AG04450 (cell line): ENCODE measurements at places on chromosomes 5 and 9. TPM values are rescaled to one million over a fixed set of nuclear protein-coding genes. Genes with fewer than 3 reads are reported as not detected.
A peak's percentile ranks its signal among the peaks of the same experiment; 100 is the strongest.

The GABRA1 gene
- not detected in 2 replicates for polyA plus RNA-seq

- peak; percentile 91 for DNase-seq
Observed at GRCh38 chr5:53249529-53250200, 140.1 kb upstream of the MOCS2 start.

DNA sequence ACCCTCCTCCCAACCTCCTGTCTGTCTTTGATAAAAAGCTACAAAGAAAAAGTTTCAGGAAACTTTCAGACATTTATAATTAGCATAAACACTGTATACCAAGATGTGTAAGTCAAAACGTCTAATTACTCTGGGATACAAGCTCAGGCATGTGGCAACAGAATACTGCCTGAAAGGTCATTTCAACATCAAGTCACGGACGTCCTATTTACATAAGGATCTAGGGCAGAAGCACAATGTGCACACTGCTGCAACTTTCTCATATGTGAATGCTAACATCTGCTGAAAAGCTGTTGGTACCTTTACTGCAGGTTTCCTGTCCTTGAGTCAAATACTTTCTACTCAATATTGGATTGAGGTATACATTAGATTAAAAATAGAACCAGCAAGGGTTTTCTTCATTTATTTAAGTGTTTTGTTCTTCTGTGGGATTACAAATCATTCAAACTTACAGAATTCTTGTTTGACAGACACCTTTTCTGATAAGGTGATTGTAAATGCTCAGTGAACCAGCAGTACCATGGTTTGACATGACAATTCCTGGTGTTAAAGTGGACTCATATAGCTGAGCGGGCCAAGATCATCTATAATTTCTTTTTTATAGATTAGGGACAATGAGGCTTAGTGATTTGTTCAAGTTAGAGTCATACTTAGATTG is 36.8 kb downstream of the ELL2 start:
- DNase-seq: no peak

The FBXL17 gene
- 7.9 and 9.4 TPM in 2 replicates for polyA plus RNA-seq

The SLC45A2 gene
- polyA plus RNA-seq: not detected in 2 replicates

The SYNPO gene
- polyA plus RNA-seq: 10.1 and 12.7 TPM in 2 replicates

GRCh38 chr5:160349249-160349934 is 21.0 kb downstream of the C1QTNF2 start:
- no peak for DNase-seq

GRCh38 chr9:27495480-27496134 is 28.5 kb upstream of the IFNK start:
- no peak for DNase-seq

DNA sequence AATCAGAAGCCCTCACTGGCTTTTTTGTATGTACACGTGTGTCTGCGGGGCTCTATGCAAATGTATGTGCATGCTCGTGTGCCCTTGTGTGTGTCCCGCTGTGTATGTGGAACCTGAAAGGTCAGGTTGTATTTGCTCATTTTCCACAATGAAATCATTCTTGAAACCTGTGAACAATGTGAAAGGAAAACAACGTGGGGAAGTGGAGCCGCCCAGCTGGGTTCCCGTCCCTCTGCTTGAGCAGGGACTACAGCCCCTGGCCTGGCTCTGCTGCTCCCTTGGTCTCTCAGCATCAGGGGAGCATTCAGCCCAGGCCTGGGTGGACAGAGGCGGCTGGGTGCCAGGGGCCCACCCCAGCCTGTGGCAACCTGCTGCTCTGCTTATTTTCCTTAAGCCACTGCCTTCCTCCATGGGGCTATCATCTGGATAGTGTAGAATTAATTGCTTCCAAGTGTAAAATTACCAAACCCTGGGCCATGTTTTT is 3.0 kb downstream of the ECSCR start:
- DNase-seq: no peak

DNA sequence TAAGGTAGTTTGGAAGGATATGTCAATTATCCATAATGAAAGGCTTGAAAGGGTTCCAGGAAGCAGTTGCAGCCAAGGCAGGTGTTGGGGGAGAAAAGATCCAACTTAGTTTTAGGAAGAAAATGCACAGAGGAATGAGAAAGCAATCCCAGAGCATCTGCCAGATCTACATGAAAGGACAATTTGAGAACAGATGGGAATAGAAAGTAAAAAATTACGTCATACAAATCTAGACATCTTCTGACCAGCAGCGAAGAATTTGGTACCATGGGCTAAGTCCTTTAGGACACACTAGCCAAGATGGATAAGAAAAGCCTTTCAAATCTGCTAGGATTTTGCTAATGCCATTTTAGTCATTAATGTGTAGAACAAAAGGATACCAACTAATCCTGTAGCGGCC is 244.1 kb upstream of the PRR16 start:
- no peak for DNase-seq

DNA sequence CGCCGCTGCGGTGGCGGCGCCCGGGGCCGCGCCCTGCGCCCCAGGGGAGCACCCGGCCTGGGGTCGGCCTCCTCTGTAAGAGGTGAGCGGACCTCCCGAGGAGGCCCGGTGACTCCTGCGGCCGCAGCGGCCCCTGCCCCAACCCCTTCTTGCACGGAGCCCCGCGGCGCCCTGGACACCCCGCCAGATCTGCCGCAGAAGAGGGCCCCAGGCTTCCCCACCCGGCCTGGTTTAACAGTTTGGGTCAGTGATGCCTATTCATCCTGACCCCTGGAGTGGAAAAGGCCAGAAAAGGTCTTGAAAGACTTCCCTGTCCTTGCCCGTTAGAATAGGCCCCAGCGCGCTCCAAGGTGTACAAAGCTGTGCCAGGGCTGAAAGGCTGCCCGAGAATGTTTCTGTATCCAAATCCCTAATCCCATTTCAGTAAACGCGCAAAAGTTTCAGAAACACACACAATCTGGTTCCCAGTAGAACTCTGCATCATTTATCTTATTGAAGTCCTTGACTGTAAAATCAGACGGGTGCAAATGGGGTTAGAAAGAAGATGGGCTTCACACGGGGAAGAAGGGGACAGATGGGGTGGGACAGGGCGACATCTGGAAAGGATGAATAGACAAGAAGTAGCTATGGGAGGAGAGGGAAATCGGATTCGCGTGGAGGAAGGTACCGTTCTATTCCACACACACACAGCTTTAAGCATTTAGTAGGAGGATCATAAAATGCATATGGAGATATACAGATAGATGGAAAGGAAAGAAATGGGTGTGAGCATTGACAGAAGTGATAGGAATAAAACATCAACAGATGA is 1.1 kb upstream of the SSBP2 start:
- DNase-seq: no peak

The SCGB3A2 gene
- polyA plus RNA-seq: not detected in 2 replicates

GRCh38 chr5:162047279-162047678 is 20.3 kb upstream of the GABRG2 start:
- DNase-seq: no peak

- DNase-seq: no peak
Observed at GRCh38 chr9:136898483-136899100, 12.3 kb downstream of the TRAF2 start.

DNA sequence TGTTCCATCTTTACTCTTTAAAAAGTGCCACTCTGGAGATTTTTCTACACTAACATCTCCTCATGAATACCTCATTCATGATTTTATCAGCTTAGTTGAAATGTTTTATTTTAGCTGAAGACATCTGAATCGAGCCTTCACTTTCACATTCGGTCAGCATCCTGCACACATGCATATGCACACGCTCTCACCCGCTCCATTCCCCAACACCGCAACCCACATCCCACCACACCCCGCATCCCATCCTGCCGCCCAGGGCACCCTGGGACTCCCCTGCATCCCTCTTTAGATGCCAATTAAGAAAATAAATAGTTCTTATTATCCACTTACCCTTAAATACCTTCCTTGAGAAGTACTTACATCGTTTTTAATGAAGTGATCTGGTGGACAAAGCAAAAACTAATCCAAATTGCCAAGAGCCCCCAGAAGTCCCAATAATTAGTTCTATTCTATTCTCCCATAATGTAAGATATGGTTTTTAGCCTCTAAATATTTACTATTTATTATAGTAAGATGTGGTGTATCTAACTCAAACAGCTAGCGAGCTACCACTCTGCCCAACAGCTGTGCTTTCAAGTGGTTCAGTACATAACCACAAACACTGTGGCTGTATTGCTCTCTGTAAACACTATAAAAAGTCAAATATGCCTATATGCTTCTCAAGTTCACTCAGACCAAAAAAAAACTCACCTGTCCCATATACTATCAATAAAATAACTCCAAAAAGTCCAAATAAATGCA is 38.2 kb downstream of the GZMK start:
- DNase-seq: no peak

GRCh38 chr9:99567436-99567835 is 254.2 kb upstream of the NR4A3 start:
- no peak for DNase-seq

The KCNT1 gene
- polyA plus RNA-seq: not detected in 2 replicates

DNA sequence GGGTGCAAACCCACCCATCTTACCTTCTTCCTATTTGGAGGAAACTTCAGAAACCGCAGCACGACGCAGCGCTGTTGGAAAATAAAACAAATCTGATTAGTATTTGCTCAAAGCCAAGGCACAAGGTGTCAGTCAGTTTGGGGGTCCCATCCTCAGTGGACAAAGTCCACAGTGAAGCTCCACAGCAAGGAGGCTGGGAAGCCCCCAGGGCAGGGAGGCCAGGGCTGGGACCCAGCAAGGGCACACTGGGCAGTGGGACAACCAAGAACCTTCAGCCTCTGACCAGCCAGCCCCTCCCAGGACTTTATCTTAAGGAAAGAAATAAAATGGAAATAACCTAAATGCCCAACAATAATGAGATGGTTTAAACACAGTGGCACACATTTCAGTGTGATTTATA is 11.3 kb downstream of the IPPK start:
- no peak for DNase-seq

GRCh38 chr9:121581786-121582600 is 69.4 kb upstream of the DAB2IP start:
- no peak for DNase-seq

- no peak for DNase-seq
Observed at GRCh38 chr5:27341342-27341741, 303.0 kb upstream of the CDH9 start.

GRCh38 chr5:116572350-116573278 is 2.0 kb downstream of the SEMA6A start:
- DNase-seq: no peak

GRCh38 chr5:1907616-1908015 is 24.9 kb upstream of the IRX4 start:
- no peak for DNase-seq

The DMGDH gene
- 1.7 and 1.9 TPM in 2 replicates for polyA plus RNA-seq

The SLC36A3 gene
- polyA plus RNA-seq: not detected in 2 replicates

DNA sequence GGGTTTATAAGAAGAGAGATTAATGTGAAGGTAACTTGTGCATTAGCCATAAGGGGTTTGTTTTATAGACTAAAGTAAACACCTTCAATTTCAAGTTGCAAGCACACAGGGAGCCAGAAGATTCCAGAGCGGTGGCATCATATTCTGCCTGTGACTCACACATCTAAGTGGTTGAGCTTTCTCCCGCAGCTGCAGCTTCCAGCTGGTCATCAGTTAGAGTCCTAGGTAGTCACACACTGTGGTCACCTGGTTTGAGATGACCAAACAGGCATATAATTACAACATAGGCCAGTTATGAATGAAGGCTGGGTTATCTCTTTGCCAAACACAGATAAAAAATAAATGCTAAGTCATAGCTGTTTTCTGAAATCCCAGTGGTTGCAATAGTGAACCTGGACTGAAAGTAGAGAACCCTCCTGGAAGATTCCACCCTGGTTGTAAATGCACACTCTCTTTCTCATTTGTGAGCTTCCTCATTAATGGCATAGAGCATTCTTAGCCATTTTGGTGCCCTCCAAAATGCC is 171.3 kb downstream of the GDNF start:
- DNase-seq: peak; percentile 97
